GM23248 (cell line): ENCODE measurements at places on chromosomes 5 and 9. TPM values are rescaled to one million over a fixed set of nuclear protein-coding genes. Genes with fewer than 3 reads are reported as not detected.

Gene GABRA6
- total RNA-seq: not detected in 2 replicates

Gene TMEM174
- total RNA-seq: not detected in 2 replicates

DNA sequence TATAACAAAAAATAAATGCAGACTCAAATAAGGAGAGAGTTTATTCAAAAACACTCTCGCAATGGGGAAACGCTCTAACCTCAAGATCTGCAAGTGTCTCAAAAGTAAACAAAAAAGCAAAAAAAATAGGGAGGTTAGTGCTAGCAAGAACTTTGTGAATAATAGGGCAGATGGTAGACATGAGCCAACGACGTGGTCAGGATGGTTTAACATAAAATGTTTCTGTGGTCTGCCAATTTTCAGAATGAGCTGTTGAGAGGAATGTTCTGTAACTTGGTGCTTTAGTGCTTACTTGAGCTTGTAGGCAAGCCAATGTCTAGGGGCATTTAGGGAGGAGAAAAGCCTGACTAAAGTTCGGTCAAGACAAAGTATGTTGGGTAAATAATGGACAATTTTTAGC, 1813.9 kb upstream of the CDH6 start:
- no peak overlapping the region for H3K27ac ChIP-seq
- no peak for DNase-seq
- no peaks in the 10 kb centered on the region for H3K4me1 ChIP-seq
- H3K4me3 ChIP-seq: no peak overlapping the region

Gene ASPN
- total RNA-seq: 5.7 and 6.3 TPM in 2 replicates

Gene CARTPT
- total RNA-seq: not detected in 2 replicates
